Esophagus squamous epithelium (tissue), 5 donors: ENCODE measurements at places on chromosomes 16 and 17.

- no peak for DNase-seq
Observed at GRCh38 chr17:64423881-64424280, 25.0 kb upstream of the MILR1 start.

DNA sequence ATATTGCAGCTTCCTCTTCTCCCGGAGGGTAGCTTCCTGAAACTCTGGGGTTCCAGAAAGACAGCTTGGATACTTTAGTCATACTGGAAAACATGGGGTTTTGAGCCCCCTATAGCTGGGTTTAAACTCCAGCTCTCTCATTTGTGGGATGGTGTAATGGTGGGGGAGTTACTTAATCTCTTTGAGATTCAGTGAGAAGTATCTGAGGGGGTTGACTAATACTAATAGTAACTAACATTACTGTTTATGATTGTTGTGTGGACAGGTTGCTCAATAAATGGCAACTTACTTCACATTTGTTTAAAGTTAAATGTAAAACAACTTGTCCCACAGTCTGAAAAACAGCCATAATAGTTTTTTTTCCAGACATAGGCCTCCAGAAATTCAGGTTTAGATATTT, 5.1 kb upstream of the SUZ12 start:
- no peak for DNase-seq

DNA sequence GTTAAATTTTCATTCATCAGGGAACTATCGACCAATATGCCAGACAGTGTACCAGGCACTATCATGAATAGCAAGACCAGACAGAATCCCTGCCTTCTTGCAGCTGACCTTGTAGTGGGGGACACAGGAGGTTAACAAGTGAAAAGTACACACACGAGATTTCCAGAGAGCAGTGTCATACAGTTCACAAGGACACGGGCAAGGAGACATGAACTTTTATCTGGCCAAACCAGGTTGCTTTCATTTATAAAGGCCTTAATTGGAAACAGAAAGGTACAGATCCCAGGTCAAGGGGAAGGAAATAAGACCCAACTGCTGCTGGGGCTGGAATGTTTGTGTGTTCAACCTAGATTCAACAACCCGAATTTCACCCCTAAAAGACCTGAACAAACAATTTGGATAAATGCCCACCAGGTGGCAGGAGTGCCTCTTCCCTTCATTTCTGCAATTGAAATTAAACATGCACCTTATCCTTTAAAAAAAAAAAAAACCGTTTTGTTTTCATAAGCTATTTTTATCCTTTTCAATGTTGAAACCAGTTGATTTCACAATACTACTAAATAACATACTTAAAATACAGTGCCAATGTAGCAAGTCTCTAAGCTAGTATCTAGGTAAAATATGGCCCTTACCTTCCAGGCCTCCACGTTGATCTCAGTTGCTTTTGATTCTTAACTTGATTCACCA, 65.9 kb downstream of the EMP2 start:
- no peak for DNase-seq

- DNase-seq = no peak
Observed at GRCh38 chr16:78990309-78990701, 610.2 kb downstream of the MAF start.

- DNase-seq = no peak
Observed at GRCh38 chr16:69150146-69150865, 17.9 kb downstream of the UTP4 start.

DNA sequence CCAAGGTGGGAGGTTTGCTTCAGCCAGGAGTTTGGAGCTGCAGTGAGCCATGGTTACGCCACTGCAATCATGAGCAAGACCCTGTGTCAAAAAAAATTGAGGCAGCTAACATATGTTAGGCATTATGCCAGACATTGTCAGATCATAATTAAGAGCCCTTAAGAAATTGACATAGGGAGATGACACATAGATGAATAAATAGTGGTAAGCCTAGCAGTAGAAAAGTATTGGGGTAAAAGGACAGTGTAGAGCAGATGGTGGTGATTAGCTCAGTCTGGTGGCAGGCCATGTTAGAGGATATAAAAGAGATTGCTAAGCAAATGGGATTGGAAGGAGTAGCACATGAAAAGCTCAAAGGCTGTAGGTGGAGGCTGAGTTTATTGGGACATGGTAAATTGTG, 22.6 kb downstream of the SRCAP start:
- no peak for DNase-seq

DNA sequence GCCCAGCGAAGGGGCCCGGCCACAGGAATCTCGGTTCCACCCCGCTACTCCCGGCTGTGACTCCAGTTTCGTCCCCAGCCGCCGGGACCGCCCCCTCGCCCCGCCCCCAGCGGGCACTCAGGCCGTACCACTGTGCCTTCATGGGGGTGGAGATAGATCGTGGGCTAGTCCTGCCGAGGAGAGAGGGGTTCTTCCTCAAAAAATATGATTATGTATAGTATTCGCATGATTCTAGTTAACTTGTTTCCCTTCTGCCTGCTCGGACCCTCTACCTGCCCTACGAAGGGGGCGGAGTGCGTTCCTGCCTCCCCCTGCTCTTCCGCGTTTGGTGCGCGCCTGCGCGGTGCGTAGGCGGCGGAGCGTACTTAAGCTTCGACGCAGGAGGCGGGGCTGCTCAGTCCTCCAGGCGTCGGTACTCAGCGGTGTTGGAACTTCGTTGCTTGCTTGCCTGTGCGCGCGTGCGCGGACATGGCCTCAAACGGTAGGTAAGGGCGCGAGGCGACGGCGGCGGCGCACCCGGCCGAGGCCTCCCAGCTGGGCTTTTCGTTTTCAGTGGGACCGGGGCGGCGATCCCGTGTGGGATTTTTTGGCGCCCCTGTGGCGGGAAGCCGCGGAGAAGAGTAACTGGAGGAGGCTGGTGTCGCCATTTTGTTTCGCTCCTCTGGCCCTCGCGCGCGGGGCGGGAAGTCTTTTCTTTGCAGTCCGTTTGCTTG, at the start of gene FUS:
TSS of gene FUS (plus strand) at position 393 of the 713 bp plus-strand sequence. CDS start at position 469, 76 bp downstream.
- DNase-seq = peak; percentile 59

DNA sequence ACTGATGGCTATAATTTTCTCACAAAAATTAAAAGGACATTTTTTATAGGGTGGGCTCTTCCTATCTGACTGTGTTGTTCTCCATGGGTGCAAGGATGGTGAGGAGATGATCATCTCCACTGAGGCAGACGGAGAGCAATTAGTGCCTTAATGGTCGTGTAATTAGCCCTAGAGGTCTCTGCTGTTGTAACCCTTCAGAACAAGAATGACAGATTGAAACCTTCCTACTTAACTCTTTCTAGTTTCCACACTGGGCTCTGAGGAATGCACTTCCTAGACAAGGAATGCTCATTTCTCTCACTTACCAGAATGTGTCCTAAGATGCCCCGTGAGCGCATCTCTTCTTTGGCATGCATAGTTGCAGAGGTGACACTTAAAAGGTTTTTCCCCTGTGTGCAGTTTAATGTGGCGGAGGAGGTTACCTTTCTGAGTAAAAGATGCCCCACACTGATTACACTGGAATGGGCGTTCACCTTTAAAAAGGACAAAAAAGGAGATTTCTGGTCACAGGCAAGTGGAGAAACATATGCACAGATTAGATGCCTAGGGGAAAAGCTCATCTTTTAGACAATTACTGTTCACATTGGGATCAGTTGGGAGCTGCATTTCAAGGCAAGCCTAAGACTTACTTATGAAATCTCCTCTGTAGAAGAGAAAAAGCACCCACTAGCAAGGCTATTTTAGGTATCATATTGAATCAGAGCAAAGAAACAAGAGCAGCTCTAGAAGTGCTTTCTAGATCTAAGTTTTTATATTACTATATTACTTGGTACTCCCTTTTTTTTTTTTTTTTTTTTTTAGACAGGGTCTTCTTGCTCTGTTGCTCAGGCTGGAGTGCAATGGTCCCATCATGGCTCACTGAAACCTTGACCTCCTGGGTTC, 53.6 kb downstream of the GRB7 start:
- no peak for DNase-seq

DNA sequence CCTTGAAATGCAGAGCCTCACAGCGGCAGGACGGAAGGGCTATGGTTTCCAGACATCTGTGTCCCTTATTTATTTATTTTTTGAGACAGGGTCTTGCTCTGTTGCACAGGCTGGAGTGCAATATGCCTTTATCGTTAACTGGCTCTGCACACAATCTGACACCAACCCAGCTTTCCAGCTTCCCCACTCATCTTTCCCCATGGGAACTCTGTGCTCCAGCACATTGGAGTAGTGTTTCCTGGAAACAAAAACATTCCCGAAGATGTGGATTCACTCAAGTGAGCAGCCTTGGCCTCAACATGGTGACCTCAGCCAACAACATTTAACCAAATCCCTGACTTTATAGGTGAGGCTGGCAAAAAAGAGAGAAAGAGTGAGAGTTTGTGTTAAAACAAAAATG, 307.1 kb downstream of the TMEM114 start:
- DNase-seq = no peak

GRCh38 chr16:75501359-75501758, 6.1 kb upstream of the CHST6 start:
- DNase-seq = no peak
